GOT3 (cell line): ENCODE measurements at places on chromosomes 2 and 18.

DNA sequence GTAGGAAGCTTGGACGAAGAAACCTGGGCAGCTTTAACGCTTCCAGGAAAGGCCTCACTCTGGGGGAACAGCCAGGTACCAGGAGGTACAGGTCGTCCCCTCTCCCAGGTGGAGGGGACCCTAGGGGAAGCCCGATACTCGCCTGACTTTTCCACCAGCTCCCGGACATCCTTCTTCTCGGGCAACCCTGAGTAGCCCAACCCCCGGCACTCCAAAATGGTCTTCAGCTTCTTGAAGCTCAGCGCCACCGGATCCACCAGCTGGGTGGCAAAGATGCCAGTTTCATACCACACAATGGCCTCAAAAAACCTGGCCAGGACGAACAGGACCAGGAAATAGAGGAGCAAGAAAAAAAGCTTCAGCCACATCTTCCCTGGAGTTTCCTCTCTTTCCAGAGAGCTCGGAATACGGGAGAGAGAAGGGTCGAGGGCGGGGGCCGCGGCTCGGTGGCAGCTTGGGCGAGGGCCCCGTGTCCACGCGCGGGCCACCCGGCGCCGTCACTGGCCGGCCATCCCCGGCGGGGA is 1.1 kb downstream of the RNF103 start:
- DNase-seq = no peak

DNA sequence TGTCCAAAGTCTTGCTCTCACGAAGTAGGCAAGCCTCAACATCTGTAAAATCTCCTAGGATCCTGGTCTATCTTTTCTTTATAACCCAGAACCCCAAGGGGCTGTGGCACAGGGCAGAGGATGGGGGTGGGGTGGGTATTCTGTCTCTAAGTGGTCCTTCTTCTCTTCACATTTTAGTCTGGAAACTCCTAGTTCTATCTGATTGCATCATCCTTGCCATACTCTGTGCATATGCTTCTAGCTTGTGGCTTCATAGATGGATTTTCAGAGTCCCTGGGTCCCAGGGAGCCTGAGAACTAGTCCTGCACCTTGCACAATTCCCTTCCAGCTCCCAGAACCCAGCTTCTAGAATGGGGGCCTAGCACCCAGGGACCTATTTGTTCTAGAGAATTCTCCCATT is 52.5 kb downstream of the RNF152 start:
- DNase-seq = no peak

DNA sequence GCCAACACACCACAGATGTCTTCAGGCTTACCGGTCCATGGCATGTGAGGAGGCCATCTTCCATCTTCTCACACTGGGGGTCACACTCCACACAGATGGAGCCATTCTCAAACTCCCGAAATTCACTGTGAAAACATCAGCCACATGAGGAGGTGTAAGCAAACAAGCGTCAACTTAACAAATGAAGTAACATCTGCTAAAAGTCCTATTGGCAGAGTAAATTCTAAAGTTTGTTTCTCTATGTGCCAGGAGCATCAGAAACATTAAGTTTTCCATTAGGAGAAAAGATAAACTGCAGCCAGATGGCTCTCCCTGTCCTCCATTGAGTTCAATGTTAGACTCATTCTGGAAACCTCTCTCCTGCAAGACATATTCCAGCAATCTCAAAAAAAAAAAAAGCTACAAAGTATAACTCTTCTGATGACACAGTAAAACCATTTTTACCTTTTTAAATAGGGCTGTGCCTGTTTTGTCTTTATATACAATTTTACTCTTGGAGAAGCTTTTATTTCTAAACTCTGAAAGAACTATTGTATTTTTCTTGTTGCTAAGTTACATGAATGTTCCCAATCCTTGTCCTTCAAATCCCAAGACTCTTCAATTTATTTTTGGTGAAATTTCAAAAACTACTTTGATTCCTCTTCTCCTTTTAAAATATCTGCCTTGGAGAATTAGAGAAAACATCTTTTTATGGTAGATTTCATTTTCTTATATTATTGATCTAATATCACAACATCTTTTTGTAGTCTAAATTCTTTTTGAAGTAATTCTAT is 865.3 kb downstream of the ERBB4 start:
- DNase-seq = no peak

GRCh38 chr2:186848873-186849578 is at the start of gene ZSWIM2:
Gene ZSWIM2, minus strand, starts transcription at chr2:186849170. Its CDS starts 40 bp downstream, at chr2:186849130.
- DNase-seq = peak; percentile 64

GRCh38 chr18:7856733-7857132 is 289.6 kb downstream of the PTPRM start:
- DNase-seq = no peak

DNA sequence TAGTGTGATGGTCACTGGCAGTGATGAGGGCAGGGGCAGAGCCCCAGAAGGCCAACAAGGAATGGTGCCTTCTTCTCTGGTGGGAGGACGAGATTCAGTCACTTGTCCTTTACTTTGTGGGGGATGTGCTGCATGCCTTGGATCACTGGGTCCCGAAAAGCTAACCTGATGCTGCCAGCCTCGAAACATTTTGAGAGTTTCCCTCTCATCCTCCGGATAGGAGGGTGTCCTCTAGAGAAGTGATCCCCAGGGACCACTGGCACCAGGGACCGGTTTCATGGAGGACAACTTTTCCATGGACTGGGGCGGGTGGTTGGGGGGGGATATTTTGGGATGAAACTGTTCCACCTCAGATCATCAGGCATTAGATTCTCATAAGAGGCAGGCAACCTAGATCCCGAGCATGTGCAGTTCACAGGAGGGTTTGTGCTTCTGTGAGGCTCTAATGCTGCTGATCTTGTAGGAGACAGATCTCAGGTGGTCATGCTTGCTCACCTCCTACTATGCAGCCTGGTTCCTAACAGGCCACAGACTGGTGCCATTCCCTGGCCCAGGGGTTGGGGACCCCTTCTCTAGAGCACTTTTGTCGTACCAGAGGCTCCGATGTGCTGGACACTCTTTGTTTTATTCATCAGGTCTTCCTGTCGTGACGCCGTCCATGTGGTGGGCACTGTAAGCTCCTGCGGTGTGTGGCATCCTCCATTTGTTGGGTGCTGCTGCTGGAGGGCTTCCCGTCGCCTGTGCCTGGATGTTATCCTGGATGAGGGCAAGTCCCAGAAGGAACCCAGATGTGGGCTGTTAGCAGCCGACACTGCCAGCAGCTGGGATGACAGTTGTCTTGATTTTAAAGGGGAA is 68.5 kb upstream of the HDAC4 start:
- no peak for DNase-seq

GRCh38 chr2:239173301-239173700 is 227.5 kb downstream of the HDAC4 start:
- no peak for DNase-seq

DNA sequence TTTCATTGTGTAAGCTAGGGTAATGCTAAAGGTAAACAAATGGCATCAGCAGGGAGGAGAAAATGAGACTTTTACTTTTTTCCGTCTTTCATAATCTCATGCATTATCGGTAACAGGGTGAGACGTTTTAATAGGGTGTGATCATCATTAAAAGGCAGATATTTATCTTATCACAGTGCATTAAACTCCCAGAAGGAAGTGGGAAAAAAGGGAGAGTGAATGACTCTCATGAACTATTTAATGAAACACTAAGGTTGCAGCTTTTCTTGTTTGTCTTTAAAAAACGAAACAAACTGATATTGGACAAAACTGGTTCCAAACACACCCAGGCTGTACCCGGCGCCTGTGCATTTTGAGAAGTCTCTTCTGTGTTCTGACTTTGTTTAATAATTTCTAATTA is 1936.8 kb upstream of the PIK3C3 start:
- DNase-seq = no peak

DNA sequence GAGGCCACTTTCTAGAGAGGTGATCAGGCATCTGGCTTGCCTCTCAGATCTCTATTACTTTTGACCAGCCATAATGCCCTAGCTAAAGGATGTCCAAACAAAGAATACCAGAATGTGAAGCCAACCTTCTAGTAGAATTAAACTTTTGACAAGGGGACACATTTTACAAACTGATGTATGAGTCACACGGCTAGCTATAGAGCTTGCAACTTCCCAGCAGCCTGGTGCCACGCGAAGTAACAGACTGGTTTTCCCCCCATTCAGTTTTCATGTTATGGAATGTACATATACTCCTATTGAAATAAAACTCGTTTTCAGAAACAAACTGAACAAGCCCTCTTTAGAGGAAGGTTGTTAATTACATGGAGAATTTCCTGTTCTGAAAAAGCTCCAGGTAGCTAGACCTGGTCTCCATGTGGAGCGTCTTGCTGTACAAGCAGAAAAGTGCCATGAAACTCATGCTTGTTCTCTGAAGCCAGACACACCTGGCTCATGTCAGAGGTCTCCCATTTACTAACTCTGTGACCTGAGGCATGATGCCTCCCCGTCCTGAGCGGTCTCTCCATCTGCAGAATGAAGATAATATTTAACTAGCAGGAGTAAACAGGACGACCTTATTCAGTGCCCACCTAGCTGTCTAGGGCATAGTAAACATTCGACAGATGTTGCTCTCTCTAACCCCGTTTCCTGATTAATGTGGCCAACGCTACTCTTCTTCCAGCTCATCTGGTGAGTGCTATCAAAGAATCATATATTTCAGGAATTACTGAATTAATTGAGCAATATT is 81.5 kb upstream of the MAP3K20 start:
- DNase-seq = no peak

DNA sequence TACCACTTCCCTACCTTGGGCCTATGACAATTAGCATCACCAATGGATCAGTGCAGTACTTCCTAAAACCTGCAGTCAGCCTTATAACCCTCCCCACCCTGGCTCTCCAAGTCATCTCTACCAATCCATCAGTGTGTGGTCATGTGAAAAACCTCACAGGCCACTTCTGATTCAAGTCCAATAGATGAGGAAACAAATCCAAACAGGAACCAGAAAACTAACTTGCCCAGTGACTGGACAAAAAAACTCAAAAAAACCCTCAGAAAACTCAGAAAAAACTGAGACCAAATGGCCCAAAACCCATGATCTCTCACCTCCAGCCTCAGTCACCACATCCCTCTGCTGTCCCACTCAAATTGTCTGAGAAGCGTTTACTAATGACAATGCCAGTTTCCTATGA is 43.3 kb downstream of the TGFA start:
- no peak for DNase-seq

- no peak for DNase-seq
Observed at GRCh38 chr18:40708726-40709125, 1246.3 kb upstream of the PIK3C3 start.

DNA sequence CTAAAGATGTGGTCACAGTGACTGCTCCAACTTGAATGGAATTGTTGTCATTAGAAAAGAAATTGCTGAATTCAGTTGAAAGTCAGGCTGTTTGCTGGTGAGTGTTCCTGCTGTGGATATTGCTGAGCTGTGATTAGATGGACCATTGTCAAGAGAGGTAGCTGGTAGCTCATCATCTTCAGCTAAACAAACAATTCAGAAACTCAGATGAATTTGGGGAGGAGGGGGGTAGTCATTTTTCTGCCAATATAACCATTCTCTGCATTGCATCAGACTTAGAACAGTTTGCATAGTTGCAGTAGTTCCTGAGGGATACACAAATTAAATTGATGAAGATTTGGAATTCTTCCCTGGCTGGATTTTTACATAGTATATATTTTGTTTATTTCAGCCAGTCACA is 108.3 kb downstream of the MTCL1 start:
- no peak for DNase-seq

- DNase-seq = no peak
Observed at GRCh38 chr2:240182476-240182875, 42.0 kb upstream of the OTOS start.

DNA sequence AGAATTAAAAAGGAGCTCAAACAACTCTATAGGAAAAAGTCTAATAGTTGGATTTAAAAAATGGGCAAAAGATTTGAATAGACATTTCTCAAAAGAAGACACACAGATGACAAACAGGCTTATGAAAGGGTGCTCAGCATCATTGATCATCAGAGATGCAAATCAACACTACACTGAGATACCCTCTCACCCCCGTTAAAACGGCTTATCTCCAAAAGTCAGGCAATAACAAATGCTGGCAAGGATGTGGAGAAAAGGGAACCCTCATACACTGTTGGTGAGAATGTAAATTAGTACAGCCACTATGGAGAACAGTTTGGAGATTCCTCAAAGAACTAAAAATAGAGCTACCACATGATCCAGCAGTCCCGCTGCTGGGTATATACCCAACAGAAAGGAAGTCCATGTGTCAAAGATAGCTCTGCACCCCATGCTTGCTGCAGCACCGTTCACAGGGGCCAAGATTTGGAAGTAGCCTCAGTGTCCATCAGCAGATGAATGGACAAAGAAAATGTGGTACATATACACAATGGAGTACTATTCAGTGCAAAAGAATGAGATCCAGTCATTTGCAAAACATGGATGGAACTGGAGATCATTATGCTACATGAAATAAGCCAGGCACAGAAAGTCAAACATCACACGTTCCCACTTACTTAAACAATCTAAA is 46.7 kb upstream of the B3GNT7 start:
- DNase-seq = no peak

- no peak for DNase-seq
Observed at GRCh38 chr18:68679528-68679927, 35.4 kb downstream of the TMX3 start.

DNA sequence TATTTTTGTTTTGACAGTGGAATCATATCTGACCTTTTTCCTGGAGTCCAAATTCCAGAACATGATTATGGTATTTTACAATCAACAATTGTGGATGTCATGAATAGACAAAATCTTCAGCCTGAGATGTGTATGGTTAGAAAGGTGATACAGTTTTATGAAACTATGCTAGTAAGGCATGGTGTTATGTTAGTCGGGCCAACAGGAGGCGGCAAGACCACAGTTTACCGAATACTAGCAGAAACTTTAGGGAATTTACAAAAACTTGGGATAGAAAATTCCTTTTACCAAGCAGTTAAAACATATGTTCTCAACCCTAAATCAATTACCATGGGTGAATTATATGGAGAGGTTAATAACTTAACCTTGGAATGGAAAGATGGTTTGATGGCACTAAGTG is 137.0 kb downstream of the DNAH6 start:
- DNase-seq = no peak

- no peak for DNase-seq
Observed at GRCh38 chr2:191009541-191010374, 4.2 kb downstream of the STAT1 start.

DNA sequence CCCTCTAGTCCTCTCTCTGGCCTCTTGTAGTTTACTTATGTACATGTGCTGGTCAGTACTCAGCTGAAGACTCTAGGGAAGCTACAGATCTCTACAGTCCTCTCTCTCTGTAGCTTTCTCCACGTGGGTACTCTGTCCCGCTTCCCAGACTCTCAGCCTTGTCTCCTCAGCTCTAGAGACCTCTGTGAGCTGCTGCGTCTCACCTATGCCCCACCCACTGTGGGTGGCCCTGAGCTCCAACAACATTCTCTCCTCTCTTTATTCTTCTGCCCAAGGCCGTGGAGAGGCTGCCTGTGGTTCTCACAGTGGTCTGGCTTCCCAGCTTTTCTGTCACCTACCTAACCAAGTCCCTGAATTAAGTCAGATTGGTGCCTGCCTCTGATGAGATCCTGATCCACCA is 33.4 kb downstream of the MFSD6 start:
- DNase-seq = no peak

- no peak for DNase-seq
Observed at GRCh38 chr2:183193904-183194303, 69.7 kb downstream of the NUP35 start.
